ENCODE measurements at places on chromosomes 2 and 18.

DNA sequence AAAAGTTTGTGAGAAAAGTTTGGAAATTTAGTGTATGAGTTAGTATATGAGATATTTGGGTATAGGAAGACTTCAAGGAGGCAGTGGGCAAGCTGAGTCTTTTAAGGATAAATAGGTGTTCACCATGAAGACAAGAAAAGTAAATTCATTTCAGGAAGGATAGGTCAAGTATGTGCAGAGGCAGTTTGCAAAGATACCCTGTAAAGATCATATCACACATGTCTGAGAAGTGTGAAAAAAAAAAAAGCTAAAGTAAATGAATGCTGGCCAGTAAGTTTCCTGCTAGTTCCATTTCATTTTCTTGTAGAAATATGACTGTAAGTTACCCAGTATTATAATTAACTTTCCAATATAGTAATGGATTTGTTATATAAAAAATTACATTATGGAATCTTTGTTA is 131.0 kb downstream of the PHLPP1 start:
- no peak for DNase-seq

GRCh38 chr2:97919858-97920257 is 75.9 kb downstream of the TMEM131 start:
- DNase-seq, result no peak

- DNase-seq, result no peak
These were observed 44.2 kb upstream of the DSC1 start for GRCh38 chr18:31206787-31207381.

GRCh38 chr18:4986066-4986465 is 211.0 kb downstream of the AKAIN1 start:
- DNase-seq, result no peak

- no peak for DNase-seq
These were observed 110.2 kb upstream of the CCDC68 start for GRCh38 chr18:55069497-55069896.

DNA sequence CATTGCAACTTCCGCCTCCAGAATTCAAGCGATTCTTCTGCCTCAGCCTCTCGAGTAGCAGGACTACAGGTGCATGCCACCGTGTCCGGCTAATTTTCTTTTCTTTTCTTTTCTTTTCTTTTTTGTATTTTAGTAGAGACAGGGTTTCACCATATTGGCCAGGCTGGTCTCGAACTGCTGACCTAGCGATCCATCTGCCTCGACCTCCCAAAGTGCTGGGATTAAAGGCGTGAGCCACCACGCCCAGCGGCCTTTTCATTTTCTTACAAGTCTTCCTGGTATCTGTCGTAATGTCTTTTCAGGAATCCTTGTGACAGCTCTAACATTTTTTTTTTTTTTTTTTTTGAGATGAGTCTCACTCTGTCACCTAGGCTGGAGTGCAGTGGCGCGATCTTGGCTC is 66.4 kb upstream of the EDAR start:
- no peak for DNase-seq

DNA sequence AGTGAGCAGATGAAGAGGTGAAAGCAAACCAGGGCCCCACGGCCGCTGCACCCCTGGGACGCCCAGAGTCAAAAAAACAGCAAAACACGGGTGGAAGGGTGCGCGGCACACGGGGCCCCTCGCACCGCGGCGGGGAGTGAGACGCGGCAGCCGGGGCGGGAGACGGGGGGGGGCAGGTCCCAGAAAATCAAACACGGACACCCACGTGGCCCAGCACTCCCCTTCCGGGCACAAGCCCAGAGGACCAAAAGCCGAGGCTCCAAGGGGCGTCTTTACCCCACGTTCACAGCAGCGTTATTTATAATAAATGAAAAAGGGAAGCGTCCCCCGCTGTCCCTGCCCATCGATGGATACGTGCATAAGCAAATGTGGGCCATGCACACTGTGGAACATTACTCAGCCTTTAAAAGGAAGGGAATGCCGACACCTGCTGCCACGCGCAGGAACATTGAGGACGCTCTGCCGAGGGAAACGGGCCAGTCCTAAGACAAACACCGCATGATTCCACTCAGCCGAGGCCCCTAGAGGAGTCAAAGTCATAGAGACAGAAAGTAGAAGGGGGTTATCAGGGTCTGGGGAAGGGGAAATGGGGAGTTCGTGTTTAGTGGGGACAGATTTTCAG is 677 bp upstream of the COPS9 start:
- DNase-seq, result peak; percentile 12

DNA sequence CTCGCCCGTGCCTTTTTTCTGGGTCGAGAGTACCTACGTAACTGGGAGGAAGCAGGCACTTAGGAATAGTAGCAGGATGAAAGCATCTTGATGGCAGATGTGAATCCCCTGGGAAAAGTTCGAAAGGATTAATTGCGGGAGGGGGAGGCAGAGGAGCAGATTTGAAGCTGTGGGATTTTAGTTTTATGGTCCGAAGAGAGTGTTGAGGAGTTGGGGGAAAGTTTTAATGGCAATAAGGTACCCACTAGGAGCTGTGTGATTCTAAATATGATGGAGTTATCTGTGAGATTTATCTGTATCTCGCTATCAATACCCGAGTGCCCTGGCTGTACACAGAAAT is 1.1 kb downstream of the AGFG1 start:
- DNase-seq, result no peak

GRCh38 chr2:151230627-151231140 is 31.0 kb downstream of the RBM43 start:
- DNase-seq, result no peak

- DNase-seq, result no peak
These were observed 10.1 kb downstream of the RASGRP3 start for GRCh38 chr2:33486544-33486943.

DNA sequence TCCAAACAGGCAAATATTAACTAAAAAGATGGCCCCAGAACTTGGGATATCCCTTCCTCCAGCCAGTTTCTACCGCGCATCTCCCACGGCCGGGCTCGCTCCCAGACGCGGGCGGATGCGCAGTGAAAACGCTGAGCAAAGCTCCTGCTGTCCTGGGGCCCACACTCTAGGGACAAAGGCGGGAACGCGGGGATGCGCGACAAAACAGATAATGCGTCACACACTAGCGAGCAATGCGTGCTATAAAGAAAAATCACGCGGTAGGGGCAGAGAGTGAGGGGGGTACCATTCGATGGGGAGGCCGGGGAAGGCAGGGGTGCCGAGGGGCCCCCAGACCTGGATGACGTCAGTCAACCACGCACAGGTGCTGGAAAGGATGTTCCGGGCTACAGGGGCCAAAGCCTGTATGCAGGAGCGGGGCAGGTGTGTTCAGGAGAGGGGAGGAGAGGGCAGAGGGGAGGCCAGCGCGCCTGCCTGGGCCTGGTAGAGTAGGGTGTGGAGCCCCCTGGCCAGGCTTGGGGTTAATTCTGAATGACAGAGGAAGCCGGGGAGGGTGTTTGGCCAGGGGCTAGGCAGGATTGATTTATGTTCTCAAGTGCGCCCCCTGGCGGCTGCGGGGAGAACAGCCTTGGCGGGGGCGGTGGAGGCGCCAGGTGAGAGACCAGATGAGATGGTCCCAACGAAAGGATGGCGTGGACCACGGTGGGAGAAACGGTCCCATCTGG is 14.9 kb upstream of the ITM2C start:
- peak; percentile 60 for DNase-seq

GRCh38 chr18:500632-501405 is at the start of gene COLEC12:
TSS of gene COLEC12 (minus strand) at chr18:500701. CDS start at chr18:500514, 187 bp downstream.
- no peak for DNase-seq

- DNase-seq, result peak; percentile 73
These were observed 6.5 kb downstream of the TANK start for GRCh38 chr2:161166538-161167409.

DNA sequence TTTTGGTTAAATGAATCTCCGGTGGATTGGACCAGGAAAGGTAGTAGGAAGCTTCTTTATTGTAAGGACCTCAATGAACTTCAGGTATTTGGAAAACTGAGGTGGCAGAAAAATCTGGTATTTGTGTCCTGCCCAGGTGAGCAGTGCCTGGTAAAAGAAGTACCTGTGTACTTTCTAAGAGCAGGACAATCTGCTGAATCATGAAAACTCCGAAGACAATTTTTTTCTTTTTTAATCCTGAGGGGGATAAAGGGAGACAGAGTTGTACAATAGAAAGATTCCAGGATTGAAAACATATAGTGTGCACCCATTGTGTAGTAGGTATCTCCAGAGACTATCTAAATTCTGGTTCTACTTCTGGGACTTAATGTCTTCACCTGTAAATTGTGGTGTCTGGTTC is 191.8 kb upstream of the SPOPL start:
- DNase-seq, result no peak

GRCh38 chr2:134973241-134974138 is 54.9 kb downstream of the CCNT2 start:
- DNase-seq, result no peak

DNA sequence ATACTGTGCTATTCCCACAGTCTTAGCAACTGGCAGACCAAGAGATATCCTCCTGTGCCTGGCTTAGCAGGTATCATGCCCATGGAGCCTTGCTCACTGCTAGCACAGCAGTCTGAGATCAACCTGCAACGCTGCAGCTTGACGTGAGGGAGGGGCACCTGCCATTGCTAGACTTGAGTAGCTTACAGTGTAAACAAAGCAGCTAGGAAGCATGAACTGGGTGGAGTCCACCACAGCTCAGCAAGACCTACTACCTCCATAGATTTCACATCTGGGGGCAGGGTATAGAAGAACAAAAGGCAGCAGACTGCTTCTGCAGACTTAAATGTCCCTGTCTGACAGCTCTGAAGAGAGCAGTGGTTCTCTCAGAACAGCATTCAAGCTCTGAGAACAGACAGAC is 74.8 kb downstream of the AKAIN1 start:
- DNase-seq, result no peak

- no peak for DNase-seq
These were observed 79.0 kb downstream of the TTC21B start for GRCh38 chr2:165874445-165875039.

DNA sequence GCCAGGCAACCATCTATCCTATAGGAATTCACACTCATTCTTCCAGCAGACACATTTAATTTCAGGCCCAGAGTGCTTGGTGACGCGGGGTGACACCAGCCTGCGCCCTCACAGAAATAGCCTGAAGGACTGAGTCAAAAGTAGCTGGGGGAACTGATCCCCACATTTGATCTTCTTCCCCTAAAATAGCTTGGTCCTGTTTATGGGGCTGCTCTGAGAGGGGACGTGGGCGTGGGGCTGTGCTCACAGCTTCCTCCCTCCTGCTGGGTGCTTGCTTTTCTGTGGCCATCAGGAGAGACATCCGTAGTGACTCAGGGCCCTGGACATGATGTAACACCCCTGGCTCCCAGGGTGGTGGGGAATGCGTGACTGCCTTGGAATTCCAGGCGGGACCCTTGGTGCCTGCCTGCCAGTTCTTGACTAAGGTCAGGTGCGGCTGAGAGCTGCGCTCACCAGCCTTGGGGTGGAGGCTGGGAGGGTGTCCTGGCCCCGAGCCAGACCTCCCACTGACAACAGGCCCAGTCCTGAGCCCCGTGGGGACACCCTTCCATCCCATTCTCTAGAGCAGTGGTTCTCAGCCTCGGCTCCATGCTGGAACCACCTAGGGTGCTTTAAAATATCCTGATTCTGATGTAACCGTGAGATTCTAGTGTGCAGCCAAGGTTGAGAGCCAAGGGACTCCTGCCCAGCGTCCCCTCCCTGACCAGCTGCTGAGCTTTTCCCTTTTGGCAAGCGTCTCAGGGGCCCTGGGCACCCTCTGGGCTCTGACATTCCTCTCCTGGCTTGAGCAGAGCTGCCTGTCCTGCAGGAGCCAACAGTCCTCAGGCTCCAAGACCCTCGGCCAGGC is 47.4 kb upstream of the SMAD7 start:
- DNase-seq, result no peak

- DNase-seq, result no peak
These were observed 90.3 kb upstream of the BCL2L11 start for GRCh38 chr2:111030260-111030891.

DNA sequence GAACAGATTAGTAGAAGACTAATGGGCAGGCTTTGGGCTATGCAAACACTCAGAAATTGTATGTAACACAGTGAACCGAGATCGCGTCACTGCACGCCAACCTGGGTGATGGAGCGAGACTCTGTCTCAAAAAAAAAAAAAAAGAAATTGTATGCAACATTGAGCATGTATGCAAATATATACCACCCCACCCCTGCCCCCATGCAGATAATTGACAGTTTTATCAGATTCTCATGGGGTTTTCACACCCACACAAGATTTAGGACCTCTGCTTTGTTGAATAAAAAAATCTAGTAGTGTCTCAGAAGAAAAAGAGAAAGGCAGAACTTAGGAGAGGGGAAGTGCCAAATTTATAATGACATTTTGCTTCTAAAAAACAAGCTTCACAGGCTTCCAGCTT is 131.6 kb upstream of the FN1 start:
- DNase-seq, result no peak

- DNase-seq, result peak; percentile 28
These were observed 37.5 kb downstream of the SNED1 start for GRCh38 chr2:241035818-241036396.

- DNase-seq, result no peak
These were observed 134.0 kb downstream of the MCFD2 start for GRCh38 chr2:46781468-46782189.

- no peak for DNase-seq
These were observed 2.2 kb upstream of the MTCL1 start for GRCh38 chr18:8703092-8703709.

- DNase-seq, result no peak
These were observed 8.2 kb upstream of the FAM98A start for GRCh38 chr2:33607251-33607721.

GRCh38 chr2:64392529-64392928 is 61.4 kb upstream of the LGALSL start:
- DNase-seq, result no peak

DNA sequence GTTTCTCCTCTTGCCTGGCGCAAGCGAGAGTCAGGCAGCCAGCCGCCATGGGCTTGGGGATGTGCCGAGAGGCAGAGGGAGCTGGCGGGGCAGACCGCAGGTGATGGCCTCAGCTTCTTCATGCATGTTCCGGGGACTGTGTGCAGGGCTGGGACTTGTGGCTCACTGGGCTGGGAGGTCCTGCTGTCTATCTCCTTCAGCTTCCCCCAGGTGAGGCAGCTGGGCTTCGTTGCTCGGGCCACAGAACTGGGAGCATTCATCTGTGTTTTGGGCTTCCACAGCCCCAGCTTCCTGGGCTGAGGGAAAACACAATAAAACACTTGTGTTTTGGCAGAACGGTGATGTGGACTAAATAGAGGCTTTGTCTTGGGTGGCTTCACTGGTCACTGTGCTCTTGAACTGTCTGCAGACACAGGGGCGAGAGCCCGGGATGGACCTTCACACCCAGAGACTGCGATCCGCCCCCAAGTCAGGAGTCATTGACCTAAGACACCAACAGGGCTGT is 93.5 kb downstream of the DYSF start:
- DNase-seq, result no peak

GRCh38 chr2:9693196-9693491 is 62.3 kb upstream of the YWHAQ start:
- peak; percentile 5 for DNase-seq

- DNase-seq, result no peak
These were observed 46.6 kb downstream of the TAF1B start for GRCh38 chr2:9889812-9890261.

DNA sequence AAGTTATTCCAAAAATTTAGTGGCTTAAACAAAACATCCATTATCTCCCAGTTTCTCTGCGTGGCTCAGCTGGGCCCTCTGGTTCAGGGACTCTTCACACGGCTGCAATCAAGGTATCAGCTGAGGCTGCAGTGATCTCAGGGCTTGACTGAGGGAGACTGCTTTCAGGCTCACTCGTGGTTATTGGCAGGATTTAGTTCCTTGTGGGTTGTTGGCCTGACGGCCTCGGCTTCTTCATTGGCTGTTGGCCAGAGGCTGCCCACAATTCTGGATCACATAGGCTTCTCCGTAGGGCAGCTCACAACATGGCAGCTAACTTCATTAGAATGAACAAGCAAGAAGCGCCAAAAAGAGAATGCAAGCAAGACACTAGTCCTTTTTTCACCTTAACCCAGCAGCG is 90.1 kb downstream of the ABI2 start:
- DNase-seq, result no peak

GRCh38 chr2:96144481-96145035 is 682 bp downstream of the DUSP2 start:
- DNase-seq, result peak; percentile 49

Measured in stimulated activated naive CD4-positive, alpha-beta T cell treated with Interleukin-2 at 50 U/mL for 16 hours (primary cell).